ENCODE measurements at places on chromosomes 13 and 19.

DNA sequence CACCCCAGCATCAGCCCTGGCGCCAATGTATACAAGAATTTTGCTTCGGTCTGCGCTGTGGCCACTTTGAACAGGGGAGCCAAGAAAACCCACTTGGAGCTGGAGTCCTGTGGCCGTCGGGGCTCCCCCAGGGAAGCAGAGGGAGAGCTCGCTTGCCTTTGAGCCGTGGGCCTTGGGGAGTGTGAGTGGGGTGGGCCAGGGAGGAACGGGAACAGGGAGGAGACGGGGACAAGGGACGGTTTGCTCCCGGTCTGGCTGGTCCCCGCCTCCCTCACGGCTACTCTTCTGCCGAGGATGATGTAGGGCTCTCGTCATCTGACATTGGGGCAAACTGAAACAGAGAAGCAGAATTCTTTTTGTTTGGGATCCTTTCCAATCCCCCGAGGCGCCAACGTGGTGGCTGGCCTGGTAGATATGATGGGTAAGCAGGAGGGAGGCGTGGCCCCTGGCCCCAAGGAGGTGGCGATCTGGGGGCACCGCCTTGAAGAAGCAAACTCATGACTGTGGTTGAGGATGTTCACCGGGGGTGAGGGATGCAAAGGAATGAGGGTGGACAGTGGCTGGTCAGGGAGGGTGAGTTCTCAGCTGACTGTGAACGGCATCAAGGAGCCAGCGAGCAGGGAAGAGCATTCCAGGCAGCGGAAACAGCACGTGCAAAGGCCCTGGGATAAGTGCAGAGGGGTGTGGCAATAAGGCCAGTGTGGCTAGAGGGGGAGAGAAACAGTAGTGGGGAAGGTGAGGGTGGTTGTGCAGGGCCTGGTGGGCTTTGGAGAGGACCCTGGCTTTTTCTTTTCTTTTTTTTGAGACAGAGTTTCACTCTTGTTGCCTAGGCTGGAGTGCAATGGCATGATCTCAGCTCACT lies 10.9 kb upstream of the SPC24 start:
- DNase-seq, result no peak

DNA sequence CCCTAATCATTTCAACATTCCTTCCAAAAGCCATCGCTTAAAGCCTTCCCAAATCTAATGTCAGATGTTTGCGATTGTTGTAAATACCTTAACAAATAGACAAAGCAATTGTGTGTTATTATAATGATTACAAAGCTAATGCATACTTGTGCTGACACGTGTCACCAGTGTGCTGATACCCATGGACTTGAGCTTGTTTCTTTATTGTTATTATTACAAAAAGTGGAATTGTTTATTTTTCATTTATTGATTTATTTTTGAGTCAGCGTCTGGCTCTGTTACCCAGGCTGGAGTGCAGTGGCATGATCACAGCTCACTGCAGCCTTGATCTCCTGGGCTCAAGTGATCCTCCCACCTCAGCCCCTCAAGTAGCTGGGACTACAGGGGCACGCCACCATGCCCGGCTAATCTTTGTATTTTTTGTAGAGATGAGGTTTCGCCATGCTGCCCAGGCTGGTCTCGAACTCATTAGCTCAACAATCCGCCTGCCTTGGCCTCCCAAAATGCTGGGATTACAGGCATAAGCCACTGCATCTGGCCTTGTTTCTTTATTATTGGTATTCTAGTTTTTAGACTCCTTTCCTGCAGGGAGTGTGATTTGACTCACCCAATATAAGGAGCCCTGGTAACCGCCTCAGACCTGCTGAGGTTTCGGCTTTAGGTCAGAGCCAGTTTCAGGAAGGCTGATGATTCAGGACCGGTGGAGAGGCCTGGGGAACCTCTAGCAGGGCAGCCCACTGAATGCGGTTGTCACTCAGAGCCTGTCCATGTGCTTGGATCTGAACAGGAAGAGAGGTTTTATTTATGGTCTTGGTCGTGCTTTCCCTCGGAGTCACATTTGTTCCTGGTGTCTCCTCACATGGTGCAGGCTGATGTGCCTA lies 2.1 kb upstream of the FBXO17 start:
- DNase-seq, result no peak

DNA sequence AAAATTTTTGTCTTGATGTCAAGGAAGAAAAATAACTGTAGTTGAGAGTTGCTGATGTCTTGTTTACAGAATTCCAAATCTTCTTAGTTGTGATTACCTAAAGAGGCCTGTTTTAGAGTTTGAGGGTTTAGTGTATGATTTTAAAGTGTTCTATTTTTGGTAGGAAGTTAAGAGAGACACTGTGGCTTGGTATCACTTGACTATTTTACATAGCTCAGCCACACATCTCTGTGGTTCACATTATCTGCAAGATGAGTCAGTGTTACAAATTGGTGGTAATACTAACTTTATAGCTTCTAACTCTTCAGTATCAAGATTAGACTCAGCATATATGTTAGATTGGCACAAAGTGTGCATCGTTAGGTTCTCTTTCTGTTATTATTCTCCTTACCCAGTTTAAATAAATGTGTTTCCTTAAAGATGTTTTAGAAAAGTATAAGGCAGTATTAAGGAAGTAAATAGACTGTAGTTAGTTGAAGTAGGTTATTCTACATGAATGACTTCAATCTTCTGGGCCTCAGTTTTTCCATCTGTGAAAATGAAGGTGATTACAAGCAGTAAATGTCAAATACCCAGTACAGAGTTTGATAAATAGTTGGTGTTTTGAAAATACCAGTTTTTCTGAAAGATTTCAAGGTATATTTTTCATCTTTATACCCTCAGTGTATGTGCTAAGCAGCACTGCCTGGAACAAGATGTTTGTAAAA lies 33.4 kb downstream of the COG6 start:
- no peak for DNase-seq

- DNase-seq, result no peak
Measured at GRCh38 chr13:52125547-52125946, 3.3 kb downstream of the NEK5 start.
